ENCODE measurements at places on chromosomes 11 and 22. TPM values are rescaled to one million over a fixed set of nuclear protein-coding genes. Genes with fewer than 3 reads are reported as not detected.

The INPP5J gene
- 0.06 TPM for total RNA-seq

The NRIP3 gene
- total RNA-seq: 23.4 TPM

GRCh38 chr11:34068111-34068510 lies 16.6 kb downstream of the CAPRIN1 start:
- DNase-seq: peak; percentile 48

DNA sequence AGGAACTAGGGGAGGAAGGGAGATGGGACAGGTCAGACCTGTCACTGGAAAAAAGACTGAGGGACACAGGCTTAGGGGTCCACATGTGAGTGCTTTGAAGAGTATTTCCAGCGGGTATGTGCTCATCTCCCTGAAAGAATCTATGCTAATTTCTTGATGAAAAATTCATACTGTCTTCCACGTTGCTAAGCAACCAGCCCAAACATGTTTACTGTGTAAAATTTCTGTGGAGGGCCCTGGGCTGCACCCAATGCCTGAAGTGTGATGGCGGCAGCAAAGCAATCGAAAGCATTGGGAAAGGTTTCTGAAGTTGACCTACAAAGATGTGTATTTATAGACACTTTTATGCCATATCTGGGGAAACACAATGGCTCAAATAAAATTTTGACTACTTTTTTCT lies 7.4 kb downstream of the SYT13 start:
- DNase-seq: no peak

- peak; percentile 92 for DNase-seq
Observed at GRCh38 chr11:113690619-113691569, 15.2 kb downstream of the TMPRSS5 start.

DNA sequence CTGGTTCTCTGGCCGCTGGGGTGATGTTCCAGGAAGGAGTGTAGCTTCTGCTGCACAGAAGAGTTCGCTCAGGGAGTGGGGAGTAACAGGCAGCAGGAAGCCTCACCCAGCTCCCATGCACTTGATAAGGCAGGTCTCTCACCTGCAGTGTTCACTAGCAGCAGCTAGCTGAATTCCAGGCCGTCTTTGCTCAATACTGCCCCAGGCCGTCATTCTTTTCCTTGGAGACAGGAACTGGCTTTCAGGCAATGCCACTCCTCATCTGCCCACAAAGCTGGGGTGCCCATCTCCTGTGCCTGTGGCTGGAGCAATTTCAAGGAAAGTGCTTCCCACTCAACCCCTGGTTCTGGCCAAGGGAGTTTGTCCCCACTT lies 66.1 kb downstream of the ARHGAP42 start:
- no peak for DNase-seq

GRCh38 chr22:40334899-40335298 lies 11.4 kb upstream of the ADSL start:
- no peak for DNase-seq

DNA sequence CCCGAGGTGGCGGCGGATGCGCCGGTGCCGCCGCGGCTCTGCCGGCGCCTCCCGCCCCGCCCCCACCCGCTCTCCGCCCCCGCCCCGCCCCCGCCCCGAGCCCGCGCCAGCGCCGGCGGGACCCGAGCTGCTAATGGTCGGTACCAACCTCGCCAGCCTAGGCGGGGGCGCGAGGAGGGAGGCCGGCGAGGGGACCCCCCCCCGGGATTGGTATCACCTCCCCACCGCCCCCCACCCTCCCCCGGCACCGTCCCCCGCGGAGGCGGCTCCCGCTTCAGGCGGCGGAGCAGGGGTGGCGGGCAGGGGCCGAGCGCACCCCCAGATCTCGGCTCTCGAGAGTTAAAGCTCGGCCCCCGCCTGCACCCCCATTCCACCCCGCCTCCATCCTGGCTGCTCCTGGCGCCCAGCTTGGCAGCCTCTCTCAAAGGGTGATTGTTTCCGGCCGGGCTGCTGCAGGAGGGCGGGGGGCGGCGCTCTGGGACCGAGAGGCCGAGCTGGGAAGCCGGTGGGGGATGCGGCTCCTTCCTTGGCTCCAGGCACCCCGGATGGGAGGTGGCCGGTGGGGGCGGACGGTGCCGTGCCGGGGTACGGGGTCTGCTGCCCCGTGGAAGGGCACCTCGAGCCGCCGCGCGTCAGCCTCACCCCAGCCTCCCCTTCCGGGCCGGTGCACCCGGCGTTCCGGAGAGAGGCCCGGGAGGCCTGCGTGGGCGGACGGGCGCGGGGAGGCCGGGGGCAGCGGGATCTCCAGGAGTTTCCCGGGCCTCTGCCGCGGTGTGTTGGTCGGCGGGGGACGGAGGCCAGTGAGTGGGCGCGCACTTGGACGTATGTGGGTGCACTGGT lies at the start of gene B3GAT1:
TSS of gene B3GAT1 (minus strand) at position 40 of the 840 bp plus-strand sequence. CDS start 24,583 bp downstream, outside the sequence.
- DNase-seq: no peak

DNA sequence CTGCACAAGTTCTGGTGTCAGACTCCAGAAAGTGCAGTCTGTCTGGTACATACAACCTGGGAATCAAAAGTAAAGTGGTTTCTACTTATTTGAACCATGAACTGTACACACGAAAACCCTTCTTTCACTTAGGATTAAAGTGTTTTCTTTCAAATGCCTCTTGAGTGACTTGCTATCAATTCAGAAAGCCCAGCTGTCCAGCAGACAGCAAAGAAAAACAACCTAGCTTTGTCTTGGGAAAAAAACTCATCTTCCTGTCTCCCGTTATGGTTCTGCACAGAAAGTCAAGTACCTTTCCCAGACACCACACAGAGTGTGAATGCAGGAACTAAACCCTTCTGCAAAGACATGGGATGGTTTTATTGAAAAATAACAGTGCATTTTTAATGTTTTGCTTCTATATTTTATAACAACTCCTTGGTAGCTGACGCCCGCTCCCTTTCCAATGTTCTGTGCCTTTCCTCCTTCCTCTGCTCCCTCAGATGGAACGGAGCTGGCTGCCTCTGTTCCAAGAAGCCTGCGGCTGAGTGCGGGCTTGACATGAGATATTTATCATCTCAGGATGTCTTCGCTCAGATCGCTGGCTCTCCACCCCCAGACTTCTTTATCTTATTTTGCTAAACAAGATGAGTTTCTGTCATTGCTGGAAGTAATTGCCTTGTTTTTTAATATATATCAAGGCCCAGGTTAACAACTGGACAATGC lies 322.3 kb upstream of the B3GAT1 start:
- DNase-seq: no peak

GRCh38 chr11:68057807-68058206 lies 19.0 kb downstream of the TCIRG1 start:
- DNase-seq: no peak

- no peak for DNase-seq
Observed at GRCh38 chr22:49439373-49439772, 388.3 kb downstream of the BRD1 start.

- no peak for DNase-seq
Observed at GRCh38 chr11:92808022-92808421, 161.4 kb upstream of the MTNR1B start.

- no peak for DNase-seq
Observed at GRCh38 chr22:20865875-20866445, 7.2 kb downstream of the SNAP29 start.

The OR2AT4 gene
- total RNA-seq: not detected

The XBP1 gene
- 83.4 TPM for total RNA-seq

DNA sequence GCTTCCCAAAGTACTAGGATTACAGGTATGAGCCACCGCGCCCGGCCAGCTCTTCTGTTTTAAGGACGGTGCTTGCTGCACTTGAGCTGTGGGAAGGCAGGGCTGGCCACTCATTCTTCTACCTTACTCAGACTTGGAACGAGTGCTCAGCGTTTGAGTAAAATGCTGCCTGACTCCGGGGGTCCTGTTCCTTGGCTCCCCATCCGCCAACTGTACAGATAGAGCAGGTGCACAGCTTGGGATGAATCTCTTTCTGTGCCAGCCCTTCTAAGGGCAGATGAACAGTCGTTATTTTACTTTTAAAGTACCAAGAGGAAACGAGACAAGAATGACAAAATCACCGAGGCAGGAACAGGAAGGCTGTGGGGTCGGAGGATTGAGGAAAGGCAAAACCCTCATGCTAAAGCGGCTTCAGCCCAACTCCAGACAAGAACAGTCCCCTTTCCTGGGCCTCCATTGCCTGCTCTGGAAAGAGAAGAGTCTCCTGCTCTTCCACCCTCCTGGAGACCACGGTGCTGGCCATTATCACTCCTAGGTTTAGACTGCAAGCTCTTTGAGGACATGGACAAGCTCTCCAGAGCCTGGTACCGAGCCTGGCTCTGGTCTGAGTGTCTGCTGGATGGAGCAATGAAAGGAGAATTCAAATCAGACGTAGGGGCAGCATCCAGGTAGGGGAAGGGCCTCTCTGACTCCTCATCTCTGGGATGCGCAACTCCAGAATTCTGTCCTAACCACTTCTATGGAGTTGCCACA lies 1.1 kb upstream of the SUN2 start:
- no peak for DNase-seq

The PARVG gene
- total RNA-seq: not detected

The POU2AF3 gene
- total RNA-seq: not detected

DNA sequence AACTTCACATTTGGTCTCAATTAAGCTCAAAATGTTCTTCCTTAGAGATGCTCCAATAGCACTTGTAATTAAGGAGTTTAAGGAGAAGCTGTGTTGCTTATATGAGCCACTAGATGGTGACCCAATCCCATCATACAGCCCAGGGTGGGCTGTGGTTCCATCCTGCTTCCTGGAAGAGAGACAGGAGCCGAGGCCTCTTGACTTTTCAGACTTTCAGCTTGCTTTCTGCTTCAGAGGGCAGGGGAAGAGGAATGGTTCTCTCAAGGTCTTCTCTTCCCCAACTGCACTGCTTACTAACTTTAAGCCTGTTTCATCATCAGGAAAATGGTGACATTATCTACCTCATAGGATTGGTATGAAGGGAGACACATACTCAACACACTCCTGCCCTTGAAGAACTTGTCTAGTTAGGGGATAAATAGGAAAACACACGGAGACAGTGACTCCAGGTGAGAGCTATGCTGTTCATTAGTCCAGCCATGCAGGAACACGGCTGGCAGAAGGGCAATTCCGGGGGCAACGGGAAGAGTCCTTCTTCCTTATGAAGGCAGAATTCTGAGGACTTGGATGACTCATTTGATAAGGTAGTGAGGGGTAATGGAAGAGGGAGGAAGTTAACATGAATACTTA lies 20.1 kb downstream of the TMEM218 start:
- DNase-seq: peak; percentile 71

GRCh38 chr11:75147191-75147874 lies 3.6 kb upstream of the SLCO2B1 start:
- DNase-seq: no peak

DNA sequence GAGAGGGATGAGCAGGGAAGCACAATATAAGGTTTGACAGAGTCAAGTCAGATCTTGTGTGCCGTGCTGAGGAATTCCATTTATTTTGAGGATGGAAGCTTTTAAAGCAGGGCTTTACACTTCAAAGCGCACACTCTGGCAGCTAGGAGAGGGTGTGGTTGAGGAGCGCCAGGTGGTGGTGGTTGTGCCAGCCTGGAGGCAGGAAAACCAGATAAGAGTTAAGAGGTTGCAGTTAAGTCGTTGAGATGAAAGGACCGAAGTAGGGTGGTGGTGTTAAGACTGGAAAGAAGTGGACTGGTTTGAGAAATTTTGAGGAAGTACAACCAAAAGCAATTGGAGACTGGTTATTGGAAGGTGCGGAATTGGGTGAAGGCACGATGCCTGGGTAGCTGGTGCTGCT lies 231.6 kb upstream of the TBCEL start:
- DNase-seq: no peak

- peak; percentile 4 for DNase-seq
Observed at GRCh38 chr11:132866783-132867545, 665.3 kb downstream of the OPCML start.

DNA sequence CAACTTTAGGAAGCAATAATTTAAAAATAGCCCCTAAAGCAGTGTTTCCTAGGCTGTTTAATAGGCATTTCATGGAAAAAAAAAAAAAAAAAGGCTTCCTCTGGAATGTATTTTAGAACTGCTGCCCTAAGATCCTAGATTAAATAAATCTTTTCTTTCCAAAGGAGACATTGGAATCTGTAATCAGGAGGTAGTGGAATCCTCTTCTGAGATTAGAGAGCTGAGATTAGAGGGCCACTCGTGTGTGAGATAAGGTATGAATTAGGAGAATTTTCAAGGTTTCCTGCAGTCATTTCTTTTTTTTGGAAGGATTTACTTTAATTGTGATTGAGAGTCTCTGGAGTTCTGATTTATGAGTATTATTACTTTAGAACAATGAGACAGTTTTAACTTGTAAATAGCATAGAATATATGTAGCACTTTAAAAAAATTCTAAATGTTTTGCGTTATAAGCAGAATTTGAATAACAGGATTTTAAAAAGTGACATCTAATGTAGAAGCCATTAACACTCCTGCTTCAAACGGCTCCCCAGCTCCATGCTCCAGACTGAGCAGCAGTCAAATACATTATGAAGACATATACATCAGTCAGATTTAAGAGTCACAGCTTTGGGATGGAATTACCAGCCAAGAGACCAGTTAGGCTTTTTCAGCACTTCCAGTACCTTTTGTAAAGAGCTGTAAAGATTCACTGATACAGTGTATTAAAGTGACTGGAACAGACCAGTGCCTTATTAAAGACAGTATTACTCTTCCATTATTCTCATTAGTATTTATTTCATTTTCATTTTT lies 5.0 kb downstream of the EED start:
- no peak for DNase-seq
